ENCODE measurements at places on chromosomes 16 and 17.

- DNase-seq, result no peak
These were observed 87.0 kb downstream of the CBLN1 start for GRCh38 chr16:49194537-49195236.

DNA sequence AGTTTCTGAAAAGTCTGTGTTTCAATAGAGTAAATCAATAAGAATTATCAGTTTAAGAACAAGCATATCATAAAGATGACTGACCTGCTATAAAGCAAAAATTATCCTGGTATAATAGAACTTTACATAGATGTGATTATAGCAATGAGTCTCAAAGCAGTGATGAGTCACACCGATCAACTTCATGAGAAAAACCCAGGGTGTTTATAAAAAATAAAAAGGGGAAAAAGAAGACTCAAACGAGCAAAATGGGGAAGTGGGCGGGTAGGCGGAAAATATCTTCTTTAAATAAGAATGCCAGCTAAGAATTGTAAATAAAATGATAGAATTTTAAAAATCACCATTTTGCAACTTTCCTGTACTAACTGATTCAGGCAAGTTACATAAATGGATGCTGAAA, 46.8 kb downstream of the BRIP1 start:
- DNase-seq, result no peak

DNA sequence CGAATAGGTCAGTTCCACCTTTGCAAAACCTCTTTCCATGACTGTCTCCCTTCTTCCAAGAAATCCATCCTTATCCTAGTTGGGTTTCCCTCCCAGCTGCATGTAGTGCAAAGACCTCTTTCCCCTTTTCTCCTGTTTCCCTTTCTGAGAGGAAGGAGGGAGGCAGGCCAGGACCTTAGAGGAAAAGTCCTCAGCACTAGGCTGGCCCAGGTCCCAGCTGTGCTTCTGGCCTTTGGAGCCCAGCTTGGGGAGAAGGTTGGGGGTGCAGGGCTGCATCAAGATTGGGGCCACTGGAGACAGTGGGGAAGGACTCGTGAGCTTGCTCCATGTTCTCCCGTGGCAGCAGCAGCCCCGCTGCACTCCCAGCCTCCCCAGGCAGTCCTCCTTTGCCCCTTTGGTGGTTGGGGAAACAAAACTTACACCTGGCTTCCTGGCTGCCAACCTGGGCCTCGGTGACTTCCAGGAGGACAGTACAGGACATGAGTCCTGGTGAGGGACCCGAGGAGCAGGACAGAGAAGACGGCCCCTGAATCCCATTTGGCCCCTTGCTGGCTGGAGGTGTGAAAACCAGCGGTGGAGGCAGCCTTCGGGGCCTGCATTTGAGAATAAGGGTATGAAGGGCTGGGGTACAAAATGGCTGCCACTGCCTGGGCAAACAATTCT, 481 bp downstream of the HEXIM2 start:
- DNase-seq, result no peak

- DNase-seq, result no peak
These were observed 8.7 kb downstream of the COX10 start for GRCh38 chr17:14078027-14078426.

DNA sequence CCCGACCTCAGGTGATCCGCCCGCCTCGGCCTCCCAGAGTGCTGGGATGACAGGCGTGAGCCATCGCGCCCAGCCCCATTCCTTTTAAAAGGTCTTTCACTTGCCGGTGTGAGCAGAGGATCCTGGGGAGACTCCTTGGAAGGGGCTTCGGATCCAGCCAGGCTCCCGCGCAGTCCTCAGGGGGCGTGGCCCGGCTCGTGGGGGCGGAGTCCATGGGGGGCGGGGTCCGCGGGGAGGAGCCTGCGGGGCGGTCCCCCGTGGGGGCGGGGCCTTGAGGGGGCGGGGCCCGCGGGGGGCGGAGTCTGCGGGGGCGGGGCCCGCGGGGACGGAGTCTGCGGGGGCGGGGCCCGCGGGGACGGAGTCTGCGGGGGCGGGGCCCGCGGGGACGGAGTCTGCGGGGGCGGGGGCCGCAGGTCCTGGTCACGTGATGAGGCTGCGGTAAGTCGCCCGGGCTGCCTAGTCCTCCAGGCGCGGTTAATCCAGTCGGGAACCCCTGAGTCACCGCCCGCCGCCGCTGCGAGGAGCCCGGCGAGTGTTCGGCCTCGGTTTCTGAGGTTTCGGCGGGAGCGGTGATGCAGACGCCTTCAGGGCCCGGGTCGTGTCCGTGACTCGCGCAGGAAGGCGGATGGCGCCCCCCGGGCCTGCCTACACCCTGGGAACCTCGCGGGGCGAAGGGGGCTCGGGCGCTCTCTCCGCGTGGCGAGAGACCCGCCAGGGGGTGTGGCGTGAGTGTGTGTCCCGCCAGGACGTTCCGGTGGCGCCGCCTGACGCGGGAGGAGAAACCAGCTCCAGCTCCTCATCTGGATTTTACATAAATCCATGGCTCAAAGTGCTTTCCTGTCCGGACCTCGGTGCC, 23.6 kb upstream of the ABR start:
- peak; percentile 56 for DNase-seq

DNA sequence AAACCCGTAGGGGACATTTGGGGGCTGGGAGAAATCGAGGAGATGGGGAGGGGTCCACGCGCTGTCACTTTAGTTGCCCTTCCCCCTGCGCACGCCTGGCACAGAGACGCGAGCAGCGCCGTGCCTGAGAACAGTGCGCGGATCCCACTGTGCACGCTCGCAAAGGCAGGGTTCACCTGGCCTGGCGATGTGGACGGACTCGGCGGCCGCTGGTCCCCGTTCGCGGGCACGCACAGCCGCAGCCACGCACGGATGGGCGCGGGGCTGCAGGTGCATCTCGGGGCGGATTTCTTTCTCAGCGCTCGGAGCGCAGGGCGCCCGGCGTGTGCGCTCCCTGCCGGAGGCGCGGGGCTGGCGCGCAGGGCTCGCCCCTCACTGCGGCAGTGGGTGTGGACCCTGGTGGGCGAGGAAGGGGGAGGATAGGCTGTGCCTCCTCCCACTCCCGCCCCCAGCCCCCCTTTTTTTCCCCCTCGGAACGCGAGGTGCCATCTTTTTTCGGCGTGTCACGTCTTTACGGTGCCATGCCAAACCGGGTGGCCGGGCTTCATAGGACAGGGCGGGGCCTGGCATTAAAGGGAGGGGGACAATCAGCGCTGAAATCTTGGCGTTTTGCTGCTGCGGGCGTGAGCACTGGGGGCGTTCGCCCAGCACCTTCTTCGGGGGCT, 1.1 kb downstream of the MAPT start:
- DNase-seq, result peak; percentile 47

DNA sequence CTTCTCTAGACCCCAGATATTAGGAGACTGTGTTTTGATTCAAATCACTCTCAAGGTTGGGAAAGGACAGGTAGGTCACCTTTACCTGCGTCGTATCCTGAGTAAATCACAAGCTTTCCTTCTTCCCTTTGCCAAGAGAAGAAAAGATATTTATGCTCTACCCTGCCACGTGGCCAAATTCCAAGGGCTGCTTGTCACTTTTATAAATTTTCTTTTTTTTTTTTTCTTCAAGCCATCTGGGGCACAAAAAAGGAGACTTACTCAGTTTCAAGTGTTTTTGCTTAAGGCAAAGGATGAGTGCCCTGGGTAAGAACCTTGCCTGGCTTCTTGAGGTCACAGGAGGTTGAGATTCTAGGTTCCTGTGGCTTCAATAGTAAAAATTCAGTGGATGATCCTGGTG, 285.1 kb downstream of the TMEM114 start:
- DNase-seq, result no peak

- DNase-seq, result no peak
These were observed 8.0 kb upstream of the ZNF469 start for GRCh38 chr16:88374736-88375135.

- peak; percentile 77 for DNase-seq
These were observed 28.3 kb downstream of the TRPV2 start for GRCh38 chr17:16443511-16444257.

DNA sequence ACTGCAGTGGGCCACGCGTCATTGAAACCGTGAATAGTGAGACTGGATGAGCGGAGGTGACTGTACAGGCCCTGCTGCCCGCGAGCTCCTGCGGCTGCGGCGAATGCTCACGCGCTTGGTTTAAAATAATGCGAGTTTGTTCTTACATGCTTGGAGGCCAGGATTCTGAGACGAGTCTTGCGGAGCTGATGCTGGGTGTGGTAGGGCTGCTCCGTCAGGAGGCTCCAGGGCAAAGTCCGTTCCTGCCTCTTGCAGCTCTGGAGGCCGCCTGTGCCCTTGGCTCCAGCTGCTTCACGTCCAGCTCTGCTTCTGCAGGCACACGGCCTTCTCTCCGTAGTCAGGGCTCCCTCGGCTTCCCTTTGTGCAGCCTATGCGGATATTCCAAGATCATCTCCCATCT, 9.5 kb downstream of the ACSF3 start:
- DNase-seq, result no peak

DNA sequence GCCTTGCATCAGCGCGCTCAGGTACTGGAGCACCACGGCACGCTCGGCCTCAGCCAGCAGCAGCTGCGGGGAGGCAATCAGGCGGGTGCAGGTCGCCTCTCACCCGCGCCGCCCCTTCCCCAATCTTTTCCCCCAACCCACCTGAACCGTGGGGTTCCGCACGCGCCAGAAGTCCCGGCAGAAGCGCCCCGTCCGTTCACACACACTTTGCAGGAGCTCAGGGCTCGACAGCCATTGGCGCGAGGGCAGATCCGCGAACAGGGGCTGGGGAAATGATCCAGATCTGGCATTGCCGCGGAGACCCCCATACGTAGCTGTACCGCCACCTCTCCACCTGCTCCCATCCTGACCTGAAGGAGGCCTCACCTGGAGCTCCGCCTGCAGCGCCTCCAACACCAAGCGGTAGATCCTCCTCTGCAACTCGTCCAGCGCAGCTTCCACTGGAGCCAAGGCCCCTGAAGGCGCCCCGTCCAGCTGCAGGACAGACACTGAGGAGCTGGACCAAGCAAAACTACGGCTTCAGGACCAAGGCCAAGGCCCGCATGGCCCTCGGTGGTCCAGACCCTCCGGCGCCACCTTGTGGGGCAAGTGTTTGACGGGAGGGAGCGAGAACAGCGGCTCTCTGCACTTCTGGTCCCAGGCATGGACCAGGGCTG, 1.4 kb upstream of the MATCAP1 start:
- peak; percentile 93 for DNase-seq

GRCh38 chr17:74520016-74520434, 11.2 kb downstream of the CD300LB start:
- no peak for DNase-seq

- DNase-seq, result no peak
These were observed 105.7 kb downstream of the IRX5 start for GRCh38 chr16:55036371-55036821.

DNA sequence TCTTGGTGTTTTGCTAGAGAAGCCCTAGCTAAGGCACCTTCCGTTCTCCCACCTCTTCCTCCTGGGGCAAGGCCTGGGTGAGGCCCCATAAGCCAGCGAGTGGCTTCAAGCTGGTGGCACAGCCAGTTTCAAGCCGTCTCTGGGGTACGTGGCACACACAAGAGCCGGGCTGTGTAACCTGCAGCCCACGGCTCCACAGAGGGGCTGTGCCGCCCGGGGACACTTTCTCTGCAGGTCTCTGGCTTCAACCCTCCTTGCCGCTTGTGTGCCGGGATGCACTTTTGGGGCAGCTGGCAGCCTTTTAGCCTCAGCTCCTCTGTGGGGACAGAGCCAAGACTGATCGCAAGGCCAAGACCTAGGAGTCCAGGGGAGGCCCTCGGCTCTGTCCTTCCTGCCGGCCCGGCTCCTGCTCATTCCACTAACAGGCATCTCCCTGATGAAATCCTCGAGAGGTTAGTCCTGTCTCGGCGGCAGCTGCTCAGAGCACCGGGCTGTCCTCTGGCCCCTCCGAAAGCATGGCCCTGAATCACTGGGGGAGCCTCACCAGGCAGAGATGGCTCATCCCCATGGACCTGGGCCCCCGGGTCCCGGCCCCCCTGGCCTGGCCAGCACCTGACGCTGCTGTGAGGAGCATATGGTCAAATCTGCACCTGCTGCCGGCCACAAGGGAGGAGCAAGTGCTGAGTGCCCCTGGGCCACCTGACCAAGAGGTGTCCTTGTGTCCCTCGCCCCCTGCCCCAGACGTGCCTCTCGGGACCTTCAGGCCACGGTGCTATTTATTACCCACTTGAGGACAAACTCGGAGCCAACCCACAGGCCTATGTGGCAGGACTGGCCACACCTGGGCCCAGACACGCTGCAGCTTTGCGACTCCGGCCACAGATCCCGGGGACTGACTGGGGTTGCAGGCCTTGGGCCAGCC, 98.5 kb downstream of the METRNL start:
- DNase-seq, result peak; percentile 12

DNA sequence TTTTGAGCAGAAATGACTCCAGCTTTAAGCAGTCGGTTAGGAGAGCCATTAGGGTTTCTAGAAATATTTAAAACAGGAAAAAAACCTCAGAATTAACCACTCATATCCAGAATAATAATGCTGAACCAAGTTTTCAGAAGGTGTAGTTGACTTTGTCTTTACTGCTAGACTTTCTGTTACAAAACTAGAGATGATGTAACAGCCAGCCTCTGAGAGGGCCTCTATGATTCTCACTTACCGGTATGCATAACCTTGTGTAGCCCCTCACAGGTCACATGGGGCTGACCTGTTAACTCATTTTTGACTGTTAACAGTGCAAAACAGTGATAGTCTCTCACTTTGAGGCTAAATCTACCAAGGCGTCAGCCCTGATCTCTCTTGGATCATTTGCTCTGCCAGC, 74.3 kb downstream of the TEX14 start:
- DNase-seq, result no peak

DNA sequence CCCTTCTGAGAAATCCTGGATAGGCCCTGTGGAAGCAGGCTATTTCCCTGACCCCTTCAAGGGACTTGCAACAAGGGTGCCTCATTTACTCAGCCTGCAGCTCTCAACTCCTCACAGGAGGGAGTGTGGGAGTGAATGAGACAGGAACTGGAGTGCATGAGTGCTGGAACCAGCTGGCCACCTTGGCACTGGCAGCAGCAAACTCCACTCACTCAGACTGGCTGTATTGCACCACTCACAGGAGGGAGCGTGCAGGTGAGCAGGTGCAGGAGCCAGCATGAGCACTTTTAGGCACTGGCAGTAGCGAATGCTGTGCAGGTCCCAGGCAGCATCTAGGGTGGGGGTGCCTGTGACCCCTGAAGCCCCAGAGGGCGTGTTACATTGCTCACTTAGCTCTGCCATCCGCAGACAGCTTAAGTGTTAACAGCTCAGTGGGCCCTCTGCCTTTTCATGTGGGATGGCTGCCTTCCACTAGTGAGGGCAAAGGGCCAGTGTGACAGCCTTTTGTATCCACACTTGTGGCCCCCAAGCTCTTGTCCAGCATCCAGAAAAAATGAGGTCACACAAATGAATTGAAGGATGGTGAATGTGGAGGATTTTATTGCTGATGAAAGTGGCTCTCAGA, 11.0 kb upstream of the ZNHIT3 start:
- no peak for DNase-seq

GRCh38 chr17:82373731-82374625, 2.4 kb downstream of the UTS2R start:
- no peak for DNase-seq

DNA sequence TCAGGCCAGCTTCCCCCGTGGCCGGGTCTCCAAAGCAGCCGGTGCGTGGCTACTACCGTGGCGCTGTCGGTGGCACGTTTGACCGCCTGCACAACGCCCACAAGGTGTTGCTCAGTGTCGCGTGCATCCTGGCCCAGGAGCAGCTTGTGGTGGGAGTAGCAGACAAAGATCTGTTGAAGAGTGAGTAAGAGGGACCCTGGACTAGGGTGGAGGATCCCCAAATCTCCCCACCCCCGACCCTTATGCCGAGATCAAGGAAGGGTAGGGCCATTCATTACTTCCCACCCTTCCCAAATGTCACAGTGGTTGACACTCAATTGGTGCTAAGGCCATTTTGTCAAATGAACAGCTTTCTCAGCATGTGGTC, 1.2 kb downstream of the COASY start:
- no peak for DNase-seq
